ENCODE measurements at places on chromosomes 2 and 18. TPM values are rescaled to one million over a fixed set of nuclear protein-coding genes. Genes with fewer than 3 reads are reported as not detected.

- DNase-seq = no peak
Measured at GRCh38 chr2:135931776-135932443, 53.5 kb downstream of the DARS1 start.

- DNase-seq = no peak
Measured at GRCh38 chr2:188292348-188293239, 920 bp downstream of the GULP1 start.

GRCh38 chr2:158269143-158269542 is 167.5 kb downstream of the UPP2 start:
- DNase-seq = no peak

DNA sequence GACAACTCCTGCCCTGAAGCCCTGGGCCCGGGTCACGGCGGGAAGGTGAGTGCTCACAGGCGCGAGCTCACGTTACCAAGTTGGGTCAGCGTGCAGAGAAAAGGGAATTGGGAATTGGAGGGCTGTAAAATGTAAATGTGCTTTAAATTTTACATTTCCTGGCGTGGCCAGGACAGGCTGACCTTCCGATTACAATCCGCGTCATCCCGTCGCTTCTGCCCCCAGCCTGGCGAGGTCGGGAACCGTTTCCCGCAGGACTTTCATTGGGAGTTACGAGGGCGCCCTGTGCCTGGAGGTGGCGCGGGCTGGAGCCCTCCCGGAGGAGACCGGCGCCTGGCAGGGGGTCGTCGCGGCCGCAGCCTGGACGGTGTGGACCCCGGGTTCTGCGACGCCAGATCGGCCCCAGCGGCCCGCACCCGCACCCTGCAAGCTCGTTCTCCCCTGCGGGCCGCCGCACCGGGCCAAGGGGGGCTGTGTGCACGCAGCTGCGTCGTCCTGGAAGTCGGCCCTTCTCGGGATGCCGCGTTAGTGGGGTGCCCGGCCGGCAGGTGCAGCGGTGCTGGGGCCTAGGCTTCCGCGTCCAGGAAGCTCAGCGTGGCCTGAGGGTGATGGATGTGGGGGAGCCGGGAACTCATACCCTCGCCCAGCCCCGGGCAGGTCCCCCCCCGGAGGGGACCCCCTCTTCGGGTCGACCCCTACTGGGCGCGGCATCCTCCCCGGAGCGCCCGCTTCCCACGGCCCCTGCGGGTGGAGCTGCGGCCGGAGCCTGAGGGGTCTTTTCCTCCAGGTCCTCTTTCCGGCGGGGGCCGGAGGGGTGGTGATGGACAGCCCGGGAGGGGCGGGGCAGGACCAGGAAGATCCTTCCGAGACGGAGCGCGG is 63.9 kb downstream of the LRRFIP1 start:
- DNase-seq = no peak

- no peak for DNase-seq
Measured at GRCh38 chr2:42041377-42042127, 6.3 kb upstream of the PKDCC start.

GAREM1 gene
- polyA plus RNA-seq = not detected

ADD2 gene
- polyA plus RNA-seq = not detected

MAP3K19 gene
- polyA plus RNA-seq = not detected

GRCh38 chr18:23194997-23195957 is 60.0 kb downstream of the CABLES1 start:
- no peak for DNase-seq

GRCh38 chr18:48728204-48728833 is 189.5 kb downstream of the CTIF start:
- no peak for DNase-seq

- no peak for DNase-seq
Measured at GRCh38 chr2:204664708-204665121, 119.4 kb downstream of the PARD3B start.

GRCh38 chr2:141835103-141835502 is 295.7 kb downstream of the LRP1B start:
- DNase-seq = no peak

GRCh38 chr2:218465987-218466633 is 47.2 kb downstream of the VIL1 start:
- peak; percentile 18 for DNase-seq

GRCh38 chr18:8450013-8450412 is 159.2 kb upstream of the RAB12 start:
- no peak for DNase-seq

DNA sequence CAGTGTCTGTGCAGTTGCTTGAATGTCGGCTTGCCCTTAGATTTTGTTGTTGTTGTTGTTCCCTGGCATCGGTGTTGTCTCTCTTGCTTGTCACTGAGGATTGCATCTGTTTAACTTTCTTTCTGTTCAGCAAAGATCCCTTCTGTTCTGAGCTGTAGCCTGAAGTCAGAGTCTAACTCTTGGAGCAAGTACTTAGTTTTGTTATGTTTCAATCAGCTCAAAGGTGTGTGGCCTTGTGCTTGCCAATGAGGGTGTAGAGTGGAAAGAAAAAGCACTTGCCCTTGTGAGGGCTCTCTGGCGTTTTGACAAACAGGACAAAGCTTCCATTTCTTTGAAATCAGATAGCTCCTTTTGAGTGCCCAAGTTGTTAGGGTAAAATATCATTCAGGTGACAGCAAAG is 757.1 kb upstream of the CDH7 start:
- DNase-seq = no peak

DNA sequence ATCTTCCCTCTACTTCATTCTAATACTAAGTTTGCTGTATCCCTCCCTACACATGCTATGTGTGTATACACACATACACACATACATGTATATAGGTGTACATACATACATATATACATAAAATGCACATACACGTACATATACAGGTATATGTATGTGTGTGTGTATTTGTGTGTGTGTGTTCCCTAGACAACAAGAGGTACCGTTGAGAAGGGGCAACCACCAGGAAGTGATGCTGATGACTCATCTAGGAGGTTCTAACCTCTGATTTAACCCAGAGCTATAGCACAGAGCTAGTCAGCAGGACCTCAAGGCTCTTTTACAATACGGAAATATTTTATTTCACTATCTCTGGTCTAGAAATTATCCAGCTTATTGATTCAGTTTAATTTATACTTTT is 139.2 kb downstream of the LAMA3 start:
- DNase-seq = peak; percentile 70

DNA sequence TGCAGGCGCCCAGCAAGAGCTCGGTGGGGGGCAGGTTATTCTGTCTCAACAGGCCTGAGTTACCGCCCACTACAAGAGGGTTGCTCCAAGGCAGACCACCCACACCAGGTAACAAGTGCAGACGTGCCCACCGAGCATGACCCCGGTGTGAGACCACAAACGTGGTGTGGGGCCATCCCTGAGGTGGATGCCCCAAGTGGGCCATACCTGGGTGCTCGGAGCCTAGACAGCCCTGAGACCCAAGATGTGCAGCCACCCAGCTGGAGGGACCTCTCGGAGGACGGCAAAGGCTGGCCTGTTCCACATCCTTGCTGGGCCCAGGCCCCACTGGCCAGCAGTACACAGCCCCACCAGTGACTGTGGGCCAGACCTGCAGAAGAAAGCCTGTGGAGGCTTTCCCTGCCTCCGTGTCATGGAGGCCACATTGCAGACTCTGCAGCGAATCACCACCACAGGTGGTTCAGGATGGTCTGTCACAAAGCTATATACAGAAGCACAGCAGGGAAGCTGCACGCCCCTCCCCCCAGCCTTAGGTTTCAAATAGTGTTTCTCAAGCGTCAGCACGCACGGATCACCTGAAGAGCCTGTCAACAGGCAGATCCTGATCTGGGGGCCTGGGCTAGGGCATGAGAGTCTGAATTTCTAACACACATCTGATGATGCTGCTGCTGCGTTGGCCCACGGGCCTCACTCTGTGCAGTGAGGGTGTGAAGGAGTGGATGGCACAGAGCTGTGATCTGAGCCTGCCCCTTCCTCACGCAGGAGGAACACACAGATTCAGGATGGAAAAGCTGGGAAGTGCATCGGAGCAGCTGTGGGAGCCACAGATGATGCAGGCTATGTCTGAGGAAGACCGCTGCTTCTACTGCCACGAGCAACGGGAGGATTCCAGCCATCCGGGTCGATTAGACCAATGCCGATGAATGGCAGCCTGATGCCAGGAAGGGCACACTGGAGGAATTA is 96.8 kb downstream of the UXS1 start:
- DNase-seq = no peak

- no peak for DNase-seq
Measured at GRCh38 chr2:204890680-204891079, 345.4 kb downstream of the PARD3B start.

GRCh38 chr2:222796413-222797103 is 64.3 kb upstream of the ACSL3 start:
- DNase-seq = no peak

PID1 gene
- polyA plus RNA-seq = 2.8 TPM

- no peak for DNase-seq
Measured at GRCh38 chr2:171084128-171084527, 76.6 kb downstream of the TLK1 start.

CNDP1 gene
- polyA plus RNA-seq = not detected

DNA sequence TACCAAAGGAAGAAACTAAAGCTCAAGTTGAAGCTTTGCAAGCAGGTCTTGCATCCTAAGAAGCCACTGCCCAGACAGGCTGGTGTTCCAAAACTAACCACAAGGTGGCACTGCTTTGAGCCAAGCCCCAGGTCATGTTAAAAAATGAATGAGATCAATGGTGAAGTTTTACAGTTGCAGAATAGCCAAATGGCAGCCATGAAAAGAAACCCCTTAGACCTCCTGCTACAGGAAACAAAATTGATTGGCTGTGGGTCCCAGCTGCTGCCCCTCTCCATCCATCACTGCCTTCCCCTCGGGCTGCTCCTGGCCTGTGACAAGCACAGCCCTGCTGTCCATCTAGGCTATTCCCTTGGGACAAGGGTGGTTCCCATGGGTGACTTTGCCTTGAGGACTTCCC is 20.7 kb upstream of the MREG start:
- DNase-seq = peak; percentile 61

- DNase-seq = no peak
Measured at GRCh38 chr18:53225567-53226325, 885.7 kb downstream of the DCC start.

THOC1 gene
- 7.6 TPM for polyA plus RNA-seq

DNA sequence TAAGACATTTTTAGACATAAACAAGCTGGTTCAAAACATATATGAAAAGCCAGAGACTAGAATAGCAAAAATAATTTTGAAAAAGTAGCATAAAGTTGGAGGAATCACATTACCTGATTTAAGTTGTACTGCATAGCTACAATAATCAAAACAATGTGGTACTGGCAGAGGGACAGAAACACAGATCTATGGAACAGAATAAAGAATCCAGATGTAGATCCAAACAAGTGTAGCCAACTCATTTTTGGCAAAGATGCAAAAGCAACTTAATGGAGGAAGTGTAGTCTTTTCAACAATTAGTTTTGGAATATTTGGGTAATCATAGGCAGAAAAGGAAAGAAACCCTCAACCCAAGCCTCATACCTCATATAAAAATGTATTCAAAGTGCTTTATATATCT is 278.7 kb upstream of the ZNF521 start:
- DNase-seq = no peak

TP53I3 gene
- not detected for polyA plus RNA-seq

- DNase-seq = no peak
Measured at GRCh38 chr2:73260338-73260984, 23.8 kb downstream of the FBXO41 start.

GRCh38 chr2:164203131-164203530 is 418.2 kb downstream of the GRB14 start:
- DNase-seq = no peak

TTR gene
- not detected for polyA plus RNA-seq

DNA sequence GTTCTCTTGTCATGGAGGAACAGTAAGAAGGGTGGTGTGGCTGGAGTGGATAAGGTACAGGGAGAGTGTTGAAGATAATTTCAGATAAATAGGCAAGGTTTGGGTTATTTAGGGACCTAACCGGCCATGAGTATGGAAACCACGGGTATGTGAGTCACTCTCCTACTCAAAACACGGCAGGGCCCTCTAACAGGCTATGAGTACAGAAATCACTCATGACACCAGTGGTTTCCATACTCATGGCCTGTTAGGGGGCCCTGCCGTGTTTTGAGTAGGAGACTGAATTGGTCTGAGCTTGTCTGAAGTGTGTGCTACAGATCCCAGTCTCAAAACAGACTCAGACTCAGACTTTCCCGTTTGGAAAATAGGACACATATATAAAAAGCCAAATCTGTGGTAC is 428.4 kb upstream of the HNMT start:
- DNase-seq = no peak

KCNJ3 gene
- not detected for polyA plus RNA-seq

- no peak for DNase-seq
Measured at GRCh38 chr2:104476075-104476474, 377.8 kb upstream of the POU3F3 start.

DNA sequence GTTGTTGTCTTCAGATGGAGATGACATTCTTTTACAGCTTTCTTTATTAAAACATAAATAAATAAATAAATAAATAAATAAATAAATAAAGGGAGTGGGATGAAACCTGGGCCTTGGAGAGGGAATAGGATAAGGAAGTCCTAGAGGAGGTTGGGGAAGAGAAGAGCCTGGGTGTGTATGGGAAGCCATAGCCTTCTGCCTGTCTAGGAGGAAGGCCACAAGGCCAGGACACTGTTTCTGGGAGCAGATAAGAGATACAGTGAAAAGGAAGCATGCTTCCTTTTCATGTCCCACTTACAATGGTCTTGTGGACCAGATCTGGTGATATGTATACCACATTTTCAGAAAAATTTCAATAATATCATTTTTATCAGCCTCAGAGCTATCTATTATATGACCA is 6.1 kb upstream of the TDRD15 start:
- no peak for DNase-seq

ADGRF3 gene
- polyA plus RNA-seq = not detected

GRCh38 chr2:216017365-216017764 is 4.0 kb upstream of the MREG start:
- no peak for DNase-seq

DNA sequence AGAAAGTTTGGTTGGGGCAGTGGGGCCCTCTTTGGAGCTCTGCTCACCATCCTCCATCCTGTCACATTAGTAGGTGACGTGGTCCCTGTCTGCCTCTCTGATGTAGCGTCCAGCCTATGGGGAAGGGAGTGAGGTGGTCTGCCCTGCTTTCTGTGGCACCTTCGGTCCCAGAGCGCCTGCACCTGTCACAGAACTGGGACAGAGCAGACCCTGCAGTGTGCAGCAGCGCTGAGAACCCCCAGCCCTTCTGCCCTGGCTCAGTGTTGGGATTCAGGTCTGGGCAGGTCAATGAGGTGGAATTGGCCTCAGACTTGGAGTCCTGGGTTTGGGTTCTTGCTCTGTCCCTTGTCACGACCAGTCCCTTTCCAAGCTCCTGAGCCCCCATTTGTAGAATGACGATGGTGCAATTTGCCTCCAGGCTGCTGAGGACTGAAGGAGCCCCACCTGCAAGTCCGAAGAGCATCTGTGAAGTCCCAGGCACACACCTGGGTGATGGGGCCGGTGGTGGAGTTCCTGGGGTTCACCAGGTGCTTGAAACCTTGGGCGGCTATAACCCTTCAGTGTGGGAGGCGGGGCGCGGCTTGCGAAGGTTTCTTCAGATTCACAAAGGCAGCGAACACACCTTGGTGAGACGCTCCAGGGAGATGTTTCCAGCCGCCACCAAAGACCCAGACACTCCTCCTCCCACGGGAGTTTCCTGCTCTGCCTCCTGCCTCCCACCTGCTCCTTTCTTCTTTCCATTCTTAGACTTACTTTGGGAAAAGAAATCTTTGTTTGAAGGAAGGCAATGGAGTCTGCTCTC is 265.4 kb upstream of the HDAC4 start:
- DNase-seq = no peak

EXOC6B gene
- 2.5 TPM for polyA plus RNA-seq
